ENCODE measurements at places on chromosomes 3 and 15. TPM values are rescaled to one million over a fixed set of nuclear protein-coding genes. Genes with fewer than 3 reads are reported as not detected.
A peak's percentile ranks its signal among the peaks of the same experiment; 100 is the strongest.

The CCR9 gene
- polyA plus RNA-seq: 1.3 TPM

The CHRNA7 gene
- 0.77 TPM for polyA plus RNA-seq

The SMCO1 gene
- not detected for polyA plus RNA-seq

The IL17RB gene
- 0.26 TPM for polyA plus RNA-seq

The RASGRP1 gene
- polyA plus RNA-seq: 2.1 TPM

The ZMAT3 gene
- 3.0 TPM for polyA plus RNA-seq

The LINS1 gene
- 9.3 TPM for polyA plus RNA-seq

The CSPG4 gene
- polyA plus RNA-seq: 0.89 TPM

The EPHA3 gene
- 0.07 TPM for polyA plus RNA-seq

The C15orf62 gene
- polyA plus RNA-seq: 0.38 TPM

The GOLGA8G gene
- polyA plus RNA-seq: not detected

The PLSCR2 gene
- not detected for polyA plus RNA-seq

The HAPLN3 gene
- polyA plus RNA-seq: 9.7 TPM

The POMGNT2 gene
- polyA plus RNA-seq: 3.6 TPM

- H3K27me3 ChIP-seq: no peaks in the 10 kb centered on the region
- H3K4me3 ChIP-seq: no peak overlapping the region
- H3K36me3 ChIP-seq: no peaks in the 10 kb centered on the region
- no peak overlapping the region for H3K27ac ChIP-seq
- H3K4me1 ChIP-seq: no peaks in the 10 kb centered on the region
These were observed 294.8 kb downstream of the MCTP2 start for GRCh38 chr15:94526071-94526689.

GRCh38 chr3:14425581-14426304, 23.3 kb downstream of the SLC6A6 start:
- DNase-seq: peak; percentile 92
- H3K4me3 ChIP-seq: no peak overlapping the region
- H3K4me1 ChIP-seq: peaks cover 73% of the 10 kb centered on the region
- no peaks in the 10 kb centered on the region for H3K27me3 ChIP-seq
- H3K27ac ChIP-seq: peak overlapping the region; percentile 52

GRCh38 chr15:68192117-68192516, 13.0 kb downstream of the CALML4 start:
- no peak overlapping the region for H3K27ac ChIP-seq
- no peak overlapping the region for H3K4me3 ChIP-seq
- H3K27me3 ChIP-seq: no peaks in the 10 kb centered on the region
- DNase-seq: no peak
- no peaks in the 10 kb centered on the region for H3K4me1 ChIP-seq
- H3K36me3 ChIP-seq: peaks cover 99% of the 10 kb centered on the region

GRCh38 chr3:89198591-89198990, 91.2 kb downstream of the EPHA3 start:
- DNase-seq: no peak
- H3K4me3 ChIP-seq: no peak overlapping the region
- no peaks in the 10 kb centered on the region for H3K36me3 ChIP-seq
- H3K27ac ChIP-seq: no peak overlapping the region
- H3K4me1 ChIP-seq: no peaks in the 10 kb centered on the region

GRCh38 chr3:158909870-158910269, 108.0 kb downstream of the MFSD1 start:
- no peaks in the 10 kb centered on the region for H3K4me1 ChIP-seq
- H3K36me3 ChIP-seq: no peaks in the 10 kb centered on the region
- H3K4me3 ChIP-seq: no peak overlapping the region
- no peak overlapping the region for H3K27ac ChIP-seq

DNA sequence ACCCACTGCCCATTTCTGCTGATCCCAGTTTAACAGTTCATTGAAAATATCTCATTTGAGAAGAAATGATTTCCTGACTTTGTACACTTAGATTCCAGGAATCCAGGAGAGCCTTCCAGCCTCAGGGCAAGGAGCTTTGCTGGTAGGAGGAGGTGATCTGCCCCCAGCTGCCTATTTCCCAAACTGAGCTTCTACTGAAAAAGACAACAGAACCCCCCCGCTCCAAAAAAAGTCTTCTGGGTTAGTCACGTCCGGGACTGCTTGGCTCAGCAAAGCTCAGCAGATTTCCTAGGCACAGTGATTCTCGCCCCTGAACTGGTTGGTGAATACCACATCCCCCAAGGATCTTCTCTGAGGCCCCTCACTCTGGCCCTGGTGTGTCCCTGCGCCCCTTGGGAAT, 13.1 kb downstream of the SLC6A6 start:
- peaks cover 21% of the 10 kb centered on the region for H3K4me1 ChIP-seq
- H3K36me3 ChIP-seq: no peaks in the 10 kb centered on the region
- no peak overlapping the region for H3K27ac ChIP-seq
- no peak for DNase-seq

GRCh38 chr3:27715863-27716262, 6.3 kb downstream of the EOMES start:
- no peaks in the 10 kb centered on the region for H3K36me3 ChIP-seq
- DNase-seq: no peak
- no peak overlapping the region for H3K4me3 ChIP-seq

GRCh38 chr3:157692468-157692867, 189.3 kb upstream of the VEPH1 start:
- H3K4me1 ChIP-seq: no peaks in the 10 kb centered on the region
- DNase-seq: no peak
- no peaks in the 10 kb centered on the region for H3K27me3 ChIP-seq
- no peak overlapping the region for H3K27ac ChIP-seq
- H3K4me3 ChIP-seq: no peak overlapping the region

GRCh38 chr15:27244047-27244446, 273.1 kb downstream of the GABRG3 start:
- H3K27me3 ChIP-seq: no peaks in the 10 kb centered on the region
- H3K4me3 ChIP-seq: no peak overlapping the region
- no peaks in the 10 kb centered on the region for H3K36me3 ChIP-seq
- H3K27ac ChIP-seq: no peak overlapping the region

DNA sequence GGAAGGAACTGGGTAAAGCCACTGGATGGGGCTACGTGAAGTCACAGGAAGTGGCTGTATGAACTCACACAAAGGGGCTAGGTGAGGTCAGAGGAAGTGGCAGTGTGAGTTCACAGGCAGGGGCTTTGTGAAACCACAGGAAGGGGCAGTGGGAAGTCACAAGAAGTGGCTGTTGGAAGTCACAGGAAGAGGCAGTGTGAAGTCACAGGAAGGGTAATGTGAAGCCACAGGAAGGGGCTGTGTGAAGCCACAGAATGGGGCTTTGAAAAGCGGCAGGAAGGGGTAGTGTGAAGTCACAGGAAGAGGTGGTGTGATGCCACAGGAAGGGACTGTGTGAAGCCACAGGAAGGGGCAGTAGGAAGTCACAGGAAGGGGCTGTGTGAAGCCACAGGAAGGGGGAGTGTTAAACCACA, 34.6 kb downstream of the GASK1A start:
- H3K27ac ChIP-seq: peak overlapping the region; percentile 36
- H3K27me3 ChIP-seq: no peaks in the 10 kb centered on the region
- no peaks in the 10 kb centered on the region for H3K36me3 ChIP-seq

- H3K4me3 ChIP-seq: no peak overlapping the region
- DNase-seq: no peak
- peaks cover 27% of the 10 kb centered on the region for H3K4me1 ChIP-seq
- no peaks in the 10 kb centered on the region for H3K36me3 ChIP-seq
These were observed 53.1 kb downstream of the PHC3 start for GRCh38 chr3:170128259-170128976.

DNA sequence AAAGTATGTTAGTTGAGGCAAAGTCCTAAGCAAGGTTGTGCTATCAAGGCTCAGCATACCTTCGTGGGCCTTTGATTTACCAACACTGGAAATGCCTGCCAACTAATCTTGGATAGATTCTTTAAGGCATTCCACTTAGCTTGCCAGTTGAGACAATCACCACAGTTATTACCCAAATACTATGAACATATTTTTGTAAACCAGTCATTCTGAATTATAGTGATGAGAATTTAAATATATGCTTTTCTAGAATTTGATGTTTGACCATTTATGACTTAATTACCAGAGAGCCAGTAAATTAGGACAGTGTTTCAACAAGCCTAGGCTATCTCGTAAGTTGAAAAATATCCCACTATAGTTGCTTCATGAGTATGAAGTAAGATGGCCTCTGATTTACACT, 15.5 kb downstream of the TRIM59 start:
- H3K27ac ChIP-seq: no peak overlapping the region
- no peak for DNase-seq
- H3K4me3 ChIP-seq: no peak overlapping the region

DNA sequence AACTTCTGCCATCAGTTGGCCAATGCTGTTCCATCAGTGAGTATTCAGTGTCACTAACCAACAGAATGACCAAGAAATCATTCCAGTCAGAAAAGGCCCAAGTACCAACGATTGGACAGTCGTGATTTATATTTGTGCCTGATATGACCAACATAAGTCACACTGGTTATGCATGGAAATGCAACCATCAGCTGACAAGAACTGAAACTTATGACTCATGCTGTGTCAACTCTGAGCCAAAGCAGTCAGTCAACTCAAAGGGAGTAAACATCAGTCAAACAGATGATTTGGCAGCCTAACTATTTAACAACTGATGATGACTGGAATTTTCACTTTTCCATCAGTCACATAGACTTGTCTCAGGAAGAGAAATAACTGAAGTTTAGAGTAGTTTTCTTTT, 142.4 kb downstream of the ANXA2 start:
- H3K4me3 ChIP-seq: no peak overlapping the region
- no peaks in the 10 kb centered on the region for H3K4me1 ChIP-seq
- no peak overlapping the region for H3K27ac ChIP-seq
- no peaks in the 10 kb centered on the region for H3K27me3 ChIP-seq
- no peaks in the 10 kb centered on the region for H3K36me3 ChIP-seq

DNA sequence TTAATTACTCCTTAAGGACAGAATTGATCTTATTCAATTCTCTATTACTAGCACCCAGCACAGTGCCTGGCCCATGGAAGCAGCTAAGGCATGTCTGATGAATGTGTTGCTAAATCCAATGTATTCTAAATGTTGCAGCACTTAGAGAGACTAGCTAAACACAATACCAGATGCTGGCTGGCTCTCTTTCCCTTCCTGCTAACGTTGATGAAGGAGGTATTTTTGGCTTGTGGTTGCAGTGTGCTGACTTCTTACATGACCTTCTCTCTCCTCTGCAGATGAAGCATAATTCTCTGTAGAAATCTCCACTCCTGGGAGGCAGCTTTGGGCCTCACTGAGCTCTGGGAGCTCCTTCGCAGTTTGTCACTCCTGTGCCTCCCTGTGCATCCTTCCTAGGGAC, 183.6 kb downstream of the PEX5L start:
- no peaks in the 10 kb centered on the region for H3K4me1 ChIP-seq
- no peaks in the 10 kb centered on the region for H3K27me3 ChIP-seq
- no peak for DNase-seq
- no peak overlapping the region for H3K4me3 ChIP-seq
- no peak overlapping the region for H3K27ac ChIP-seq

GRCh38 chr3:8678751-8679150, 34.2 kb upstream of the SSUH2 start:
- H3K27ac ChIP-seq: no peak overlapping the region
- no peak for DNase-seq
- no peaks in the 10 kb centered on the region for H3K27me3 ChIP-seq
- no peaks in the 10 kb centered on the region for H3K36me3 ChIP-seq
- no peaks in the 10 kb centered on the region for H3K4me1 ChIP-seq

DNA sequence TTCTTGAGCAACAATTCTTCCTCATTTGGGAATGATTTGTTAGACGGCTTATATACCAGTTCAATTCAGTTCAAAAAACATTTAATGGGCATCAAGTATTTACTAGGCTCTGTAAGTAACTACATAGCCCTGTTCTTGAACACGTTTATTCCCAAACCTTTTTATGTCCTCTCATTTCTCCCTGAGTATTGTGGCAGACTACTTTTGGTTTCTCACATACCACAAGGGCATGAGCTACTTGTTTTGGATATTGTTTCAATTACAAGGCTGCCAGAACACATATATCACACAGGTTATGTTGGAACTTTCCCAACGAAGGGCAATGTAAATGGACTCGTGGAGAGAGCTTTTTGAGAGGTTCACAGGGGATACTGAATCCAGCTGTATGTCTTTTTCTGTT, 363.8 kb upstream of the NAALADL2 start:
- no peaks in the 10 kb centered on the region for H3K27me3 ChIP-seq
- no peak overlapping the region for H3K4me3 ChIP-seq
- DNase-seq: no peak
- no peaks in the 10 kb centered on the region for H3K36me3 ChIP-seq
- H3K4me1 ChIP-seq: no peaks in the 10 kb centered on the region

DNA sequence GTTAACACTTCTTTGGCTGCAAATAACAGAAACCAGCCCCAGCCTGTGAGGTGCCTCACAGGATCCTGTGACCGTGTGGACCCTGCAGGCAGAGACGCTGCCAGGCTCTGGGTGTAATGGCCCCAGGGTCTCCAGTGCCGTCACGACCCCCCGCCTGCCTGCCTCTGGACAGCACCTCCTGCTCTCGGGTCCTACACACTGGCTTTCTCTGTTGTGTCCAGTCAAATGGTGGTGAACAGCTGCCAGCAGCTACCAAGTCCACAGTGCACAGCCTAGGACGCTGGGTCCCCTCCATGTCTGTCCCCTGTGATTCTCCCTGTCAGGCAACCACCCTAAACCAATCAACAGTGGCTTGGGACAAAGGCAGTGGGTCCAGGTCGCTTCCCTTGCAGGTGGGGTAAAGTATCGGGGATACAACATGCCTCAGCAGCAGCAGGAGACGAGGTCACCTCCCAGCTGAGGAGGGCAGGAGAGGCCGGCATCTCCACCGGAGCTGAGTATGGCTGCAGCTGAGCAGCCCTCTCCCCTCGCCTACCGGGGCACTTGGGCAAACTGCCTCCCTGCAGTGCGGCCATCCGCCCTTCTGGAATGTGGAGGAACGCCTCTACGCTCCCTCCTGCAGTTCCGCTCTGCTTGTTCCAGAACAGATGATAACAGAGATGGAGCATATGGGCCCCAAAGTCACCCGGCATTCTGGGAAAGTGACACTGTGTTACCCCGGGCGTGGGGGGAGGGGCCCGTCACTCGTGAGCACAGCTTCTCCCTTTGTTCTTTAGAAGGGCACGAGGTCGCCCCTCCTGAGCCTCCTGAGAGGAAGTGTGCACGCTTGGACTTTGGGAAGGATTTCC, 21.1 kb upstream of the SKOR1 start:
- no peak overlapping the region for H3K4me3 ChIP-seq
- H3K27ac ChIP-seq: no peak overlapping the region
- peak; percentile 67 for DNase-seq

- peaks cover 12% of the 10 kb centered on the region for H3K27me3 ChIP-seq
- H3K4me1 ChIP-seq: peaks cover 18% of the 10 kb centered on the region
- no peak for DNase-seq
- H3K4me3 ChIP-seq: no peak overlapping the region
These were observed 4.4 kb downstream of the LAMP3 start for GRCh38 chr3:183158113-183158512.

DNA sequence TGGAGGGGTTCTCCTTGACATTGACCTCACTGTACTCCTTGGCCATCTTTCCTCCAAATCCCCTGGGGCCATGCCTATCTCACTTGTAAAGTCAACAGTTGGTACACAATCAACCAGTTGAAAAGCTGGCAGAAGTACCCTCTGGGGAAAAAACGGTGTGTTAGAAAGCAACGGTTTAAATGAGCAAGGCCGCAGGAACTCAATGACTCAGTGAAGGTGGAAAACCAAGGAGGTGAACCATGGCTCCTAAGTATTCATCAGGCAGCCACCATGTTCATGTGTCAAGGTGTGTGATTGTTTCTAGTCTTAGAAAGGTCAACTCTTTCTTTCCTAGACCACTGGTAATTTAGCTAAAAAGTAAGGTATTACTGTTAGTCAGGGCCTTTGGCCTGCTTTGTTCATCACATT, 130.9 kb upstream of the SATB1 start:
- no peak overlapping the region for H3K27ac ChIP-seq
- no peak overlapping the region for H3K4me3 ChIP-seq

Data from spleen (tissue), 13 donors.